ENCODE measurements at places on chromosomes 7 and 10. TPM values are rescaled to one million over a fixed set of nuclear protein-coding genes. Genes with fewer than 3 reads are reported as not detected.

- DNase-seq, result no peak
Measured at GRCh38 chr10:69891057-69891617, 89.4 kb downstream of the COL13A1 start.

- DNase-seq, result no peak
Measured at GRCh38 chr7:106419455-106420182, 134.8 kb upstream of the NAMPT start.

GRCh38 chr10:79266543-79267312 lies 80.5 kb upstream of the PPIF start:
- DNase-seq, result no peak

GRCh38 chr7:125427676-125428075 lies 498.1 kb upstream of the POT1 start:
- DNase-seq, result no peak

DNA sequence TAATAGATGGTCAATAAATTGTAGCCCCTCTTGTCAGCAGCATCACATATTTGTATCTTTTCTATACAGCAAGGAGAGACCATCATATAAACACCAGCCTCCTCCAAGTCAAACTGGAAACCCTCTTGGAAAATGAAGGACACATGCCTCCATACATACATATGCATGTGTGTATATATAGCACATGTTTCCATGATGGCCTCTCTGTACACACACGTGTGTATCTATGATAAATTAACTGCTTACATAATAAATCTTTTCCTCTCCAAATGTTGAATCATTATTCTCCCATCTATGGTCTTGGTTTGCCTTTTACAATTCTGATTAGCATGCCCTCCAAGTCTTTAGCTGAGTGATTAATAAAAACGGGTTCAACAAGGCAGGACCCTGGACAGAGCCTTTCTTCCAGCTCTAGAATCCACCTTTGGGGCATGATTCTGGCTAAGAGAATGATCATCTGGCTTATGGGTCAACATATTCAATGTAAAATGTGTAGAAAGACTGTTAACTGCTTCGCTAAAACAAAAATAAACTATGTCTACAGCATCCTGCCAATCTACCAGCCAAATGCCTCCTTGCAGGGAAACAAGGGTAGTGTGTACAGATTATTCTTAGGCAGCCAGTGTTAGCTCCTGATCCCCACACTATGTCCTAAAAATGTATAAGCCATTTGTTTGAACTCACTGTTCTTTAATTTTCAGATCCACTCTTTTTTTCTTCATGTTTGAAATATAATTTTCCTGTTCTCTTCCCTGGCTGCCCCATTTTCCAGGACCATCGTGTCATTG lies 70.0 kb downstream of the CRTAC1 start:
- no peak for DNase-seq

DNA sequence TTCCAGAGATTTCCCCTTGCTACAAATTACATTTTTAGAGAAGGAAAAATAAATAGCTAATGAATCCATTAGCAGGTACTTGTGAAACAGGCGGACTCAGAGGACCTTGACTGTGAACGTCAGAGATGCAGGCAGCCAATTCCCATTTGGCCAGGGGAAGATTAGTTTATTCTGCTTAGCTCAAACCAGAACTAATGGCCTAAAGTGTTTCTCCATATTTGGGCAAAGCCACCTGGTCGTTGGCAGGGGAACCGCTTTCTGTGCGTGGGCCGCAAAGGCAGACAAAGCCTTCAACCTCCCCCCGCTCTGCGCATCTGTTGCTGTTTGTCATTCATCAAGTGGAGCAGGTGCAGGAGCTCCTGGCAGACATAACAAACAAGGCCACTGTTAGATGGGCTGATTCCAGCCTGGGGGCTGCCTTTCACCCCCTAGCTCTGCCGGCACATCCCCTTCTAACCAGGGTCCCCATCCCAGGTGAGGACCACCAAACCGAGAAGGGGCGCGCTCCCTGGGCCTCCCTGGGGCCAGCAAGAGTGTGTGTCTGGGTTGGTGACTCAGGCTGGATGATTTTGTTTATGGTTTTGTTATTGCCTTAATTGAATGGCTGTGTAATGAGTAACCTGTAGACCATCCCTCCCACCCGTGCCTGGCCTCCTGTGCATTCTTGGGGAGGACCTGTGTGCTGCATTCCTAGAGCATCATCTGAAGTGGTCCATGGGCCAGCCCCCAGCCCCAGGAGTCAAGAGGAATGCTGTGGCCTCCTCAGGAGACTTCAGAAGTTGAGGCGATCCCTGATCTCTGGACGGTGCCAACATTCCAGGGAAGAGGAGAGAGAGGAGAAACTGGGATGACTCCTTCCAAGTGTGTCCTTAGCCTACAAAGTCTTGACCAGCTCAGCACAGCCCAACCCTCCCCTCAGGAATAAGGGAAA lies 14.5 kb upstream of the CPA1 start:
- peak; percentile 14 for DNase-seq

DNA sequence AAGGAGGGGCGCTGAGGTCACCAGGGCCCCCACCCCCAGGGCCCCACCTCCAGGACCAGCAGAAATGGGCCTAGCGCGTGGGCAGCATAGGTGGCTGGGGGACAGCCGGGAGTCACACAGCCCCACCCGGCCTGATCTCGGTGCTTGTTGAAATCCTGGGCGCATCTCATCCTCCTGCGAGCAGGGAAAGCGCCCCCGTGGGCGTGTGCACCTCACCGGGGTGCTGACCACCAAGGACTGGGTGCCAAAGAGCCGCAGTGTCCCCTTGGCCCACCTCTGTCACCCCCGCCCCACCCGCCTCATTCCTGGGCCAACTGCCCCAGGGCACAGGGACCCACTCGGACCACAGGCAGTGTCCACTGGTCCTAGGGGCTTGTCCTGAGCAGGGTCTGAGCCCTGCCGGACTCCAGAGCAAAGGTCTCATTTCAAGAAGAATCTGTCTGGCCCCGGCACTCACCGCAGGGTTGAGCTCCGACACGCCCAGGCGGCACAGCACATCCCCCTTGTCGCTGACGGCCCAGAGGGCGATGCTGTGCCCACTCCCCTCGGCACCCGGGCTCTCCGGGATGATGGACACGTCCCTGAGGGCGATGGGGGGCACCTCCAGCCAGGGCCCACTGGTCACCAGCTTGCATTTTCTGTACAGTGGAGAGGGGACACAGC lies 11.4 kb downstream of the BHLHA15 start:
- no peak for DNase-seq

DNA sequence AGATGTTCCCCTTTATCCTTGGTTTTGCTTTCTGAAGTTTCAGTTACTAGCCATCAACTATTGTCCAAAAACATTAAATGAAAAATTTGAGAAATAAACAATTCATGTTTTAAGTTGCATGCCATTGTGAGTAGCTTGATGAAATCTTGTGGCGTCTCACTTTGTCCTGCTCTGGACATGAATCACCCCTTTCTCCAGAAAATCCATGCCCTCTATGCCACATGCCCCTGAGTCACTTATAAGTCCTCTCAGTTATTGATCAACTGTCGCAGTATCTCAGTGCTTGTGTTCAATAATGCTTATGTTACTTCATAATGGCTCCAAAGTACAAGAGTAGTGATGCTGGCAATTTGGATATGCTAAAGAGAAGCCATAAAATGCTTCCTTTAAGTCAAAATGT lies 208.0 kb upstream of the FERD3L start:
- no peak for DNase-seq

GRCh38 chr7:17126413-17127268 lies 171.8 kb upstream of the AHR start:
- no peak for DNase-seq

DNA sequence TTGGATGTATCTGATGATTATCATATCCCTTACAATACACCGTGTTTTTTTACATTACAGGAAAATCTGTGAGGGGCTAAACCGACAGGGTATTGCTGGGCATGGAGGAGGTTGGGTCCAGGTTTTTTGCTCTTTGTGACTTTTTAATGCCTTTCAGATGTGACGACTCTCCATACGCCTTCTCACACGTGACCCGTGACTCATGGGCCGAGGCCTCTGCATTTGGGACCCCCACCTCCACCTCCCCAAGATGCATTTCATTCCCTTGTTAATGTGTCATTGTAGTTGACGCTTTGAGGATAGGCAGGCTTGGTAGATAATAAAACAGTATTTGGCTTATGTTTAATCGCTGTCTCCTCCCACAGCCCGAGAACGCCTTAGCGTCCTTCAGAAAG lies 95.3 kb downstream of the CUX1 start:
- peak; percentile 88 for DNase-seq

- DNase-seq, result no peak
Measured at GRCh38 chr7:107353701-107354100, 116.2 kb upstream of the GPR22 start.

DNA sequence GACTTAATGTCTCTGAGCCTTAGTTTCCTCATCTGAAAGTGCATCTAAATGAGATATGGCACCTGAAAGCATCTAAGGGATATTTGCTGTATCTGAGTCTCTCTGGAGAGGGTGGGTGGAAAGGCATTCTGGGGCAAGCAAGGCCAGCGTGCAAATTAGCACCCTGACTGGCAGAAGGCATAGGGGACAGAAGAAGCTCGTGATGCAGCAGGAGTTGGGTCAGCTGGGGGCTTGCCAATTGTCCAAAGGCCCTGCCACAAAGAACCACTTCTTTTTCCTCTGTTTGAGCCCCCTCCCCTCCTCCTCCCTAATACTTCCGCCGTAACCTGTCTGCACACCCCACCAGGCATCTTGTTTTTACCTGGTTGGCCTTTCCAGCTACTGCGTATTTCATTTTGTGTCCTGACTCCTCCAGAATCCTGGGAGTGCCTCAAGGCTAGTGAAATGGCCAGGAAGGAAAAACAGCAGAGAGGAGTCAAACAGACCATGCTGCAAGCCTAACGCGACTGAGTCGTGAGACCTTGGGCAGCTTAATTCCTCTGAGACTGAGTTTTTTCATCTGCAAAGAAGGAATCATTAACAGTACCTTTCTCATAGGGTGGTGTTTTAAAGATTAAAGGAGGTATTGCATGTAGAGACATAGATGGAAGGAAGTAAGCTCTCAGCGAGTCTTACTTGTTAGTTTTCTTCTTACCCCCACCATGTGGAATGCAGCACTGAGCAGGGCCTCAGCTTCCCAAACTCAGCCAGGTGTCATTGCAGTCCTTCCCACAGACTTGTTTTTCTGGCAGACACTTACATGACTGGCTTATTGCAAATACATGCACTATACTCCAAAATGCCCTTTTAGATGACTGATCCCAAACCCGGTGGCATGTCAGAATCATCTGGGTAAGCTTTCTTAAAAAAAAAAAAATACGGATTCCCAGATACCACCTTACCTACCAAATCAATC lies 49.1 kb upstream of the MXI1 start:
- no peak for DNase-seq

- peak; percentile 88 for DNase-seq
Measured at GRCh38 chr7:39733881-39734632, 110.7 kb downstream of the RALA start.

GRCh38 chr10:32210306-32211045 lies 136.5 kb downstream of the EPC1 start:
- DNase-seq, result peak; percentile 12

DNA sequence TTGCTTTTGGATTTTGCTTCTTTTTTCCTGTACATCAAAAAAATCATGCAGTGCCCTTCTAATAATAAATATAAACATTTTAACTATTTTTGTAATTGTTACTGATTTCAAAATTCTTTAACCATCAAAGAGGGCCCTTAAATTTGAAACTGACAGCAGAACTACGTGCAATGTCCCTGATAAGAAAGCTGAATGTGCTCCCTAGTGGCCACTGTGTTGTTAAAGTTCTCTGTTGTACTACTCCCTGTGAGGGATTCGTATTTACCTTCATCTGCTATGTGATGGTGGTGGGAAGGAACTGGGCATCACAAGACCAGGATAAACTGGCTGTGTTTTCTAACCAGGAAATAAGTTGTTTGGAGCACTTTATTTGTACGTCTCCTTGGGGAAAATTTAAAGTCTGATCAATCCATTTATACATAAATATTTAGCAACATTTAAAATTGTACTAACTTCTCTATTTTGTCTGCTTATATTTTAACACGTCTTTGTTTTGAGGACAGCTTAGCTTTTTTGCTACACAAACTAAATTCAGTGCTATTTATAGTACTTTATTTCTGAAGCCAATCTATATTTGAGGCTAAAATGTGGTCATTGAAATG lies 322.4 kb downstream of the HGF start:
- DNase-seq, result peak; percentile 45

GRCh38 chr10:72605122-72605521 lies 20.8 kb downstream of the MICU1 start:
- no peak for DNase-seq

DNA sequence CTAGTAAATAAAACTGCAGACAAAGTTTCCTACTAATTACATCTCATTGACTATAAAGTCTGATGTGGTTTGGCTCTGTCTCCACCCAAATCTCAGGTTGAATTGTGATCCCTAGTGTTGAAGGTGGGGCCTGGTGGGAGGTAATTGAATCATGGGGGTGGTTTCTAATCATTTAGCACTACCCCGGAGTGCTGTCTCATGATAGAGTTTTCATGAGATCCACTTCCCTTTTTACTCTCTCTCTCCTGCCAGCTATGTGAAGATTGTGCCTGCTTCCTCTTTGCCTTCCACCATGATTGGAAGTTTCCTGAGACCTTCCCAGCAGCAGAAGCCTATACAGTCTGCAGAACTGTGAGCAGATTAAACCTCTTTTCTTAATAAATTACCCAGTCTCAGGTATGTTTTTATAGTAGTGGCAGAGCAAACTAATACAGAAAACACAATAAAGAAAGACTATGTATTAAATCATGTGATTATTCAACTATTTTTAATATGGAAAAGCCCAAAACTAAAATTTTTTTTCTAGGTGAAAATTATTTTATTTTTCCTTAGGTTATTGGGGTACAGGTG lies 232.1 kb downstream of the FZD1 start:
- DNase-seq, result no peak

GRCh38 chr10:44042926-44043602 lies 341.8 kb downstream of the CXCL12 start:
- DNase-seq, result no peak

GRCh38 chr7:77899516-77899915 lies 100.9 kb downstream of the PHTF2 start:
- no peak for DNase-seq

DNA sequence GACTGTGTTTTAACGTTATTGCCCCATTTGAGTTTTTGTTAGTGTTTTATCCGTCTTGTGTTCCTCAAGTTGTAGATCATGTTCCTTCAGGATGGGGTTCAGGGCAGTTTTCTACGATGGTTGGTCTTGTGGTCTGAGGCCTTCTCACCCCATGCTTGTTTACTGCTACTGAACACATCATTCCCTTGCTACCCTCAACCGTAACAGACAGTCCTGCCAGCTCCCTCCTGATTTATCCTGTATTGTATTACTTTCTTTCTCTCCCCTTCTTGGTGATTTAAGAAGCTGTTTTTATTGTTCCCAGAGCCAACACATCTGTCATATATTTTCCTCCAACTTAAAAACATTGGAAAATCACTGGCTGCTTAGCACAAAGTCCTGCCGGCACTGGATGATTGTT lies 719.8 kb downstream of the INHBA start:
- DNase-seq, result no peak

- DNase-seq, result no peak
Measured at GRCh38 chr10:326894-327635, 191.8 kb downstream of the ZMYND11 start.

The ZNF12 gene
- 7.2 TPM for total RNA-seq

The RET gene
- 0.37 TPM for total RNA-seq

The CNPY1 gene
- not detected for total RNA-seq

The SPDYE2B gene
- total RNA-seq, result not detected

The TMEM176A gene
- not detected for total RNA-seq

The LBX1 gene
- not detected for total RNA-seq

All from Caki2 (cell line).